ENCODE measurements at places on chromosomes 12 and 14.

DNA sequence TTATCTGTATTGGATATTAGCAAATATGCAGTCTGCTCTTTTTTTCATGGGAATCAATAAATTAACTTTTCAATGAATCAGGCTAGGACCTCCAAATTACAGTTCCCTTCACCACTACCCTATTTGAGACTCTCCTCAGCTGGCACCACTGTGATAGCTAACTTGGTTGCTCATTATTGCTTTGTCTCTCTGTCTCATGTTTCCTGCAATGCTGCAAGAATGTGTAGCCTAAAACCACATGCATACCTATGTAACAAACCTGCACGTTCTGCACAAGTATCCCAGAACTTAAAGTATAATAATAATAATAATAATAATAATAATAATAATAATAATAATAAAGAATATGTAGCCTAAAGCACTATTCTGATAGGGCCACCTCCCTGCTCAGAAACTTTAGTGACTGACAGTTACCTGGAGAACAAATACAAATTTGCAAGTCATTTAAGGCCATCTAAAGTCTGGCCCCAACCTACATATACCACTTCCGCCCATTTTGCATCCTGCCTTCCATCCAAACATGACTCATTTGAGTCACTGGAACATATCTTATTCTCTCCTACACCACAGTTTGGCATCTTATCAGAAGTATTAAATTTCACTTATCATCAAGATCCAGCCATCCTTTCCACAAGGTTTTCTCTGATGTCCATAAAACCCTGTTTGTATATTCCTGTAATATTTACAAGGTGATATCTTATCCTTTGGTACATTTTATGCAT is 215.1 kb downstream of the LRRK2 start:
- DNase-seq = no peak

DNA sequence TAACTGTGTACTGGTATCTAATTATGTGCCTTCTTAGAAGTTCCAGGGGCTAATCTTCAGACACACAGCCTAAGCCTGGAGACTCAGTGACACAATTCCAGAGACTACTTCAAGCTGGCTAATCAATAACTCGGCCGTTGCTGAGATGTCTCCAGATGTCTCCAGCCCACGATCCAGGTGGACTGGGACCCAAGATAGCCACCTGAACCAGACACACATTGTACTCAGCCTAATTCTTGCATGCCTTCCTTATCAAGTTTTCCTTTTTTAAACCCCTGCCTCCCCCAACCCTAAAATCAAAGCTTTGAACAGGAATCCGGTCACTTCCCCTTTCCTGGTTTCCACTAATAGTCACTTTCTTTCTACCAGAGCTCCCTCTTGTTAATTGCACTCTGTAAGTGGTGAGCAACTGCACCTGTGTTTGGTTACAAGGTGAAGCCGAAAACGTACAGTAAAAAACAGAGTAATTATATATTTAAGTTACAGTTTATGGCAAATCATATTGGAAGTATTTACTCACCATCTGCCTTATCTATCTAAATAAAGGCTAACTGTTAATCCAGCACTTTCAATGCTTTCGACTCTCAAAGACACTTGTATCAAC is 39.8 kb upstream of the PTGDR start:
- DNase-seq = no peak

GRCh38 chr12:122681814-122682213 is 21.3 kb downstream of the HCAR2 start:
- no peak for DNase-seq

DNA sequence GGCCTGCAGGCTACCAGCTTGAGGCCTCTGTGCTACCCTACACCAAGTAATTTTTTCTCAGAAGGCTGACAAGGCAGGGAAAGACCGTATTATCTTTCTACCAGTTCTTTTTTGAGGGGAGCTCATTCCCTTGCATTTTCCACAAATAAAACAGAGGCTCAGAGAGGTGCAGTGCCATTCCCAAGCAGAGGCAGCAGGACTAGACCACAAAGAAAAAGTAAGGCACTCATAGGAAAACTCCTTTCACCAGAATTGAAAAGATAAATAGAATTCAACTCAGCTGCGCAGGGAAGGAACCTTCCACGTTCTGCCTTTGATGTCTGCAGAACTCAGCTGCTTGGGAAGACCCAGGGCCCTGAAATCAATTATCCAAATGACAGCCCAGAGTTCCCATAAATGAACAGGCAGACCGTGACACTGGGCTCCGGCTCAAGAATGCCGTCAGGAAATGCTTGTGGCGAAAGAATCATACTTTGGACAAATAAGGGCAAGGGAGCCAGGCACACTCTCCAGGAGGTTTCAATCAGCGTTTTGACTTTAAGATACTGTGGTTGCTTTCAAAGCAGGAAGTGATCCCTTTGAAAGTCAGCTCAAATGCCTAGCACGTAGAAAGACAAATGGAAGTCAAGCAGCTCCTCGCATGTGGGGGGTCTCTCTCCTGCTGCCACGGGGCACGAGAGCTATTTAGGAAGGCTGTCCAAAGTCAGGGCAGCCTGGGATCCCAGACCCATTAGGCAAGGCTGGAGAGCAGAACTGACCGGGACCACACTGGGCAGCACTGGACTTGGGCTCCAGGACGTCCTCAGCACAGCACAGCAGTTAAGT is 14.0 kb downstream of the KCTD10 start:
- DNase-seq = no peak

- no peak for DNase-seq
Measured at GRCh38 chr14:24233538-24233866, 773 bp downstream of the GMPR2 start.

GRCh38 chr14:68780358-68781160 is 12.3 kb downstream of the ZFP36L1 start:
- DNase-seq = no peak

DNA sequence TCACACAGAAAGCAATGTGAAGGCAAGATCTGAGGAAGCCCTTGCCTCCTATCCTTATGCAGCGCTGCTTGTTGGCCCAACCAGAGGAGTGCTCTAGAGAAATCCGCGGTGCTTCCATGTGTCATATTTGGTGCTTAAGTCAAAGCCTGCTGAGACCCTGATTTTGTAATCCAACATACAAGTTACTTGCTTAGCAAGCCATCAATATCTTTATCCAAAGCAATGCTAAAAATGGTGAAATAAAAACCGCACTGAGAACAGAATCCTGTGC is 250.0 kb downstream of the MED13L start:
- DNase-seq = no peak

Measured in stimulated activated CD8-positive, alpha-beta memory T cell treated with anti-CD3 and anti-CD28 coated beads, Interleukin-12 subunit alpha, Interleukin-12 subunit beta, amount 100 ng/mL, for 4 hours (primary cell).